ENCODE measurements at places on chromosomes 13 and 19.

DNA sequence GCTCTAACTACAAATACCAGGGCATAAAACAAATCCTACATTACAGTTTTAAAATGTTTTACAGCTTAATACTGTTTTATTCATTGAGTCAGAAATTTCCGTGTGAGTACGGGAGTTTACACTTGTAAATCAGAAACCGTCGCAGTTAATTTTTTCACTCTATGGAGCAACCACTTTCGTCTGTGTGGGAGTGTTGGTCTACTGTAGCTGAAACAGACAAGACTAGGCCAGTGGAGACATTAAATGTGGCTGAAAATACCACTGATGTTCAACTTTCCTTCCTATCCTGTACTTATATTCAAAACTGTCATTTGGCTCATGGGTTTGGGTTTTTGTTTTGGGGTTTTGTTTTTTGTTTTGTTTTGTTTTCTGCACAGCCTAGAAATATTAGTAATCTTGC is 268.7 kb downstream of the DCT start:
- DNase-seq, result no peak

GRCh38 chr13:74758188-74758587 is 624.0 kb upstream of the KLF12 start:
- no peak for DNase-seq

GRCh38 chr19:40221858-40222619 is 3.9 kb upstream of the TTC9B start:
- peak; percentile 93 for DNase-seq

DNA sequence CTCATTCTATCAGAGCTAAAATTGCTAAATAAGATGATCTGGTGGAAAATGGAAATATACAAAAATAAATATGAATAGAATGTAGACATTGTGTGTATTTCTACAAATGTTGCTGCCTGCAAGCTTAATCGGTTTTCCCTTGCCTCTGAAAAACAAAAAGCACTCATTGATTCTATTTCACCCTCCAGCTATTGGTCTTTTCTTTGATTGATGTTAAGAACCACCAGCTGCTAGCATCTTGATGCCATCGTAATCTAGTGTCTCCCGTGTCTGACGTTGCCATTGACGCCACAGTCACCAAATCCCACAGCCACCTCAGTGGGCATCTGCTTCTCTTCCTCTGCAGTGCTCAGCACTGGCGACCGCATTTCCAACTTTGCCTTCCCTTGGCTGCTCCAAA is 461.8 kb downstream of the MYO16 start:
- DNase-seq, result no peak

GRCh38 chr13:110565296-110565695 is 3.8 kb upstream of the RAB20 start:
- no peak for DNase-seq

DNA sequence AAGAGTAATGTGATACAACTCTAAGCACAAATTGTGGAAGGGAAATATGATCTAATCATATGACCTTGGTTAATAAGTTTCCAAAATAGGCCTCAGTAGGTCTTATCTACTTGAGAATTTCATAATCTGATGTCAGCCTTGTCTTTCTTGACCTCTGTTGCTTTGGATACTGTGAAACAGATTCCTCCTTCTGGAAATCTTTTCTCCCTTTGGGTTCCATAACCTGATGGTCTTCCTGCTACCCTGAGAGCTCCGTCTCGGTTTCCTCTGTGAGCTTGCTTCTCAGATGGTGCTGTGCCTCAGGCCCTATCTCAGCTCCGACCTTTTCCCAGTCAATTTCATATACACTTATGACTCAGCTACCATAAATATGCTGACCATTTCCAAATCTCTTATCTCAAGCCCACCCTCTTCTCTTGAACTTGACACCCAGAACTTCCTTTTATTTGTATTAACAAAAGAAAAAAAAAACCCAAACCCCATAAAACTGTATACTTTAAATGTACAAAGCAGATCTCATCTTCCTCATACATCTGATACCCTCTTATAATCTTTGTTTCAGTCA is 6.4 kb upstream of the SLC46A3 start:
- no peak for DNase-seq

GRCh38 chr13:75220861-75221260 is 261.1 kb downstream of the TBC1D4 start:
- no peak for DNase-seq

DNA sequence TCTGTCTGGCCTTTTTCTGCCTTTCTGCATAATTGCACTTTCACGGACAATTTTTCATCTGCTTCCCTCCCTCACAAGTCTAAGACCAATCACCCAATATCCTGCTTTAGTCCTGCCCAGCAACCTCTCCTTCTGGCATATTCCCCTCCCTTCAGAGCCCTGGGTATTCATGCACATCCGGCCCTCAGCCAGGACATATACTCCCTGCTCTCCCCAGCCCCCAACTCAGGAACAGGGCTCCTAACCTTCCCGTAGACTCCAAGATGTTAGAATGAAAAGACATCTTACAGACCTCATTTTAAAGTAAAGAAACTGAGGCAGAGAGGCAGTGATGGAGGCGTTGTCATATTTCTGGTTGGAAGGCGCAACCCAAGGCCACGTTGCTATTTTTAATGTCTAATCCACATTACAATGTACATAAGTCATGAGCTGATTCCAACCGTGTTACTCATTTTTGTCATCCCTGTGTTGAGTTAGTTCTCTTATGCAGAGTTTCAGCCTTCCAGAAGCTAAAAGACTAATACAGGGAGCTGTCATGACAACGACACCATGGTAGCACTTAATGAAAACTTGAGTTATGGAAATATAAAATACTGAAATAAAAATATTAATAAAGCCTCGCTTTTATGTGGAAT is 209.2 kb downstream of the TSHZ3 start:
- peak; percentile 56 for DNase-seq

DNA sequence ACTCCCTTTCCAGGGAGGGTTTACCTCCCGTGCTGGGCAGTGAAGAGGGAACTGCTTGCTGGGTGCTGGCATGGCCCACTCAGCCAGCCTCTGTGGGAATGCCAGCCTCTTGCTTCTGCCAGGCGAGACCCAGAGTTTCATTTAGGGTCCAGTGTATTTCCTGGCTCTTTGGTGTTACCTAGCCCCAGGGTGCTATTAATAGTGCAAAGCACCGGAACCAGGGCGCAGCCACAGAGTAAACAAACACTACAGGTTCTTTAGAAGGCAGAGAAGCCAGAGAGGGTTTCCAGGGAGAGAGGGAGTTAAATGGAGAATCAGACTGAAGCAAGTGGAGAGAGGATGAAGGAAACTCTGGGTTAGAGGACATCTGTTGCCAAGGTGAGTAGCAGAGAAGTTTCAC is 74.9 kb upstream of the SPATA13 start:
- no peak for DNase-seq

DNA sequence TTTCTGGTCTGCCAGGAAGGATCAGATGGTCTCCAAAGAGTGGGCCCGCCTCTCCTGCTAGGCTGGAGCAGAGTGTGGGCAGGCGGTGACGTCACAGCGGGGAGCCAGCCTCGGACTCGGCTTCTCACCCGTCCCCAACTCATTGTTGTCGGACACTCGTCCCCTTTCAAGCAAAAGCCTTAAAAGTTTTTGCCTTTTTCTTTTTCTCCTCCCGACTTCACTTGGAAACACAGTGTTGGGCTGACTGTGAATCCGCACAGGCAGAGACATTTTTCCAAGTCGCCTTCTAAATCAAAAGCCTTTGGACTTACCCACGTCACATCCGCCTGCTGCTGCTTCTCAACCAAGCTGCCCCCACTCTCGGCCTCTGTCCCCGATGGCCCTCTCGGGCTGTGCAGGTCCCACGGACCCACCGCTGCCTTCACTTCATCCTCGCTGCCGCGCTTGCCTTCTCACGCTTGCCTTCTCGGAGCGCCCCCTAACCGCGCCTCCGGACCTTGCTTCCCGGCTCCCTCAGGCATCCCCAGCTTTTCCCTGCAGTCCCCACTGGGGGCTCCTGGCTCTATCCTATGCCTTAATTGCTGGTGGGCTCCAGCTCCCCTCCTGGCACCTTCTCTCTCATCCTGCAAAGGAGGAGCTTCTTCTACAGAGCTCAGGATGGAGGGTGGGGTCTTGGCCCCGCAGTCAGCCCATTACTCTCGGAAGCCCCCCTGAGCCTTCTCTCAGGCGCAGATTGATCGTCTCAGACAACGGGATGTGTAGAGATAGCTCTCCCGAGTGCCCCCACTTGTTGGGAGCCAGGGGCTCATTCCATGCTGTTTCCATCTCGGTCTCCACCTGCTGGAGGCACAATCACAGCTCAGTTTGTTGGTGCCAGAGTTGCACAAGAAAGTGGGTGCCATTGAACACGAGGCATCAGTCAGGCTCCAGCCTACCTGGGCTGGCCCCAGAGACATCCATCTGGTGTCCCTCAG is 3.9 kb upstream of the ZNF135 start:
- DNase-seq, result peak; percentile 19

- no peak for DNase-seq
Observed at GRCh38 chr19:6213266-6213595, 66.5 kb downstream of the MLLT1 start.

DNA sequence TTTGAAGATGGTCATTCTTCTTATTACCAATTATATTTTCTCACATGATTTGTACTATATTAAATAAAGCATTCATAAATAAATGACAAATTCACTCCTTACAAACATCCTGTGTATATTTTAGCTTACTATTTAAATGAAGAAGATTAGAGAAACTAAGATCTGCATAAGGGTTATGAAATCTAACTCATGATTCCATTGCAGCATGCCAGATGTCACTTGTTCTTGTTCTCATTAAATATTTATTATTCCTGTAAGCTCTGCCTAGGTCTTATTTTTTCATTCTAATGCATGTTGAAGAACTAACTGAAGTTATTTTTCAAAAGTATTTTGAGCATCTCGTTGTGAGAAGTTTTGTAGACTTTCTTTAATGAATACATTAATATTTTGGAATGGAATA is 18.3 kb downstream of the NUP58 start:
- no peak for DNase-seq

- peak; percentile 90 for DNase-seq
Observed at GRCh38 chr13:110387451-110388107, 80.5 kb downstream of the COL4A2 start.

GRCh38 chr13:43005460-43006236 is 13.6 kb upstream of the EPSTI1 start:
- peak; percentile 69 for DNase-seq

GRCh38 chr13:47564041-47564440 is 437.0 kb downstream of the SUCLA2 start:
- DNase-seq, result no peak

- DNase-seq, result no peak
Observed at GRCh38 chr13:24066405-24067295, 93.9 kb upstream of the SPATA13 start.

GRCh38 chr19:1411255-1412191 is 4.1 kb downstream of the DAZAP1 start:
- peak; percentile 53 for DNase-seq

DNA sequence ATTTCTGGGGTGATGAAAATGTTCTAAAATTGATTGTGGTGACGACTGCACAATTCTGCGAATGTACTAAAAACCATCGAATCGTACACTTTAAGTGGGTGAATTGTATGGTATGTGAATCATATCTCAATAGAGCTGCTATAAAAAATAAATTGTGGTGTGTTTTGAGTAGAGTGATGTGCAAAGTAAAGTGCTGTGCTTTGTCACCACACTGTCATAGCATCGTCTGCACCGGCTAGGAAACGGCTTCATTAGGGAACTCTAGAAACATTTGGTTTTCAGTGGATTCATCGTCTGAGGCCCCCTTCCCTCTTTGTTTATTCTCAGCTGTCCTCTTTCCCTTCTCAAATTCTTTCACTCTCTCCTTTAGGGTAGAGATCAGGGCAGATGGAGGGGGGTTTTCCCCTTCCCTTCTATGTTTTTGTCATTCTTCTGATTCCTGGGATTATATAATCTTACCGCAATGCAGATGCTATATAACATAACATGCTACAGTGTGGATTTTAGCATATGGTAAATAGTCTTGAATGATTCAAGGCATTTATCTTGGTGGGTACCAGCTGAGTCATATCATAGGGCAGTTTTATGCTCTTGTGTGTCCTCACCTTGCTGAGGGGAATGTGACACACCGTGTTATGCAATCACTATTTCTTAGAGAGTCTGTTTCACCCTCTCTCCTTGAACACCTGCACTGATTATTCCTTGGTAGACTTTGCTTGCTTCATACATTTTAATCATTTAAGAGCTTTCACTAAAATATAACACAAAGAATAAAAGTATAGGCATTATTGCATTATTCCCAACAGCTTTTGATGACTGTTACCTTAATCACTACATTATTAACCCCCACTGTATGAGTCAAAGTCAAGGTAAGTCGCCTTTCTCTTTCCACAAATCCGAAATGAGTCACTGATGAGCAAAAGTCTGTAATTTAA is 239.4 kb downstream of the DCLK1 start:
- no peak for DNase-seq

DNA sequence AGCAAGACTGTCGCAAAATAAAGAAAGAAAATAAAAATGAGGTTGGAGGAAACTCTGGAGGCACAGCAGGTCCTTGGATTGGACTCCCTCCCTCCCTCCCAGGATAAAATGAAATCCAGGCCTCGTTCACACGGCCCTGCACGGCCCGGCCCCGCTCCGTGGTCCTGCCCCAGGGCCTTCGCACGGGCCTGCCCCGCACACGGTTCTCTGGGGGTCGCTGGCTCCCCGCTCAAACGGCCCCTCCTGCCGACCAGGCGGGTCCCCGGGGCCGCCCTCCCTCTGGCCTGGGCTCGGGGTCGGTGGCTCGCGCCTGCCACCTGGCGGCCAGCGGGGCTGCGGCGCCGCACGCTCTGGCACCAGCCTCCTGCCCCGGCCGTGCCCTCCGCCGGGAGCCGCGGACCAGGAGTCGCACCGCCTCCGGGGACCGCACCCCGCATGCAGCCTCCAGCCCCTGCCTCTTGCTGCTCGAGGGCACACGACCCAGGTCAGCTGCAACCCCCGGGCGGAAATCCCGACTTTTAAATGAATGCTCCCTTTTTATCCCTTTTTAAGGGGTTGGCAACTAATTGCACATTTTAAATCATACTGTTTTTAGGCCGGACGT is 1.5 kb upstream of the WDR18 start:
- peak; percentile 59 for DNase-seq

- DNase-seq, result peak; percentile 7
Observed at GRCh38 chr13:65530688-65531087, 1699.4 kb downstream of the PCDH9 start.

DNA sequence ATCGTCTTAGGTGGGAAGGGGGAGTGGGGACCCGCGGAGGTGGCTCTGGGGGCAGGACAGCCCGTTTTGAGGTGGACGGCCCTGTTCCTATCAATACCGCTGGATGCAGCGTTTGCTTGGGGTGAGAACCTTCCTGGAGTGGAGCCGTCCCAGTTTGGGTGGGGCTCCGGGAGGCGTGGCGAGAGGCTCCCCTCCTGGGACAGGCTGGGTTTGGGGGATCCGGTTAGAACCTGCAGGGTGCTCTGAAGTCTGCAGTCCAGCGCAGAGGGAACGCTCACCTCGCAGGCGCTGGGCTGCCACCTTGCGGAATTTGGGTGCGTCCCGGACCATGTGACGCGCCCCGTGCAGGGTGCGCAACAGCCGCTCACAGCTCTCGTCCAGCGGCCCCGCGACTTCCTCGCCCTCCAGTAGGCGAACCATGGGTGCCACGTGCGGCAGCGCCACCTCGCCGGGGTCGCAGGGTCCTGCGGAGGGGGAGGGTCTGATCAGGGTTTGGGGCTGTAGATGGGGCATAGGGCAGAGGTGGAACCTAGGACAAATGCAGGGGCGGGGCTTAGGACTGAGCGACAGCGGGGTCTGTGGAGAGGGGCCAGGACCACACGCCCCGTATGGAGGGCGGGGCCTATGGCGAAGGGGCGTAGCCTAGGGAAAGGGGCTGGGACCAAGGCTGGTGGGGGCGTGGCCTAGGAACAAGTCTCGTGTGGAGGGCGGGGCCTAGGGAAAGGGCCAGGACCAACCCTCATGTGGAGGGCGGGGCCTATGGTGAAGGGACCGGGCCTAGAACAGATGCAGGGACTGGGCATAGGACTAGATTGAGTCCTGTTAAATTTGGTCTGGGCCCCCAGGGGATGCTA is 13.8 kb downstream of the SH2D3A start:
- DNase-seq, result peak; percentile 73

All from cardiac fibroblast (primary cell).